ENCODE measurements at places on chromosomes 6 and 20.

- no peak for DNase-seq
Measured at GRCh38 chr6:161279677-161280415, 6.0 kb upstream of the AGPAT4 start.

GRCh38 chr20:34970846-34971560 lies 15.3 kb downstream of the MYH7B start:
- no peak for DNase-seq

- DNase-seq: no peak
Measured at GRCh38 chr6:117976030-117976651, 69.1 kb downstream of the SLC35F1 start.

DNA sequence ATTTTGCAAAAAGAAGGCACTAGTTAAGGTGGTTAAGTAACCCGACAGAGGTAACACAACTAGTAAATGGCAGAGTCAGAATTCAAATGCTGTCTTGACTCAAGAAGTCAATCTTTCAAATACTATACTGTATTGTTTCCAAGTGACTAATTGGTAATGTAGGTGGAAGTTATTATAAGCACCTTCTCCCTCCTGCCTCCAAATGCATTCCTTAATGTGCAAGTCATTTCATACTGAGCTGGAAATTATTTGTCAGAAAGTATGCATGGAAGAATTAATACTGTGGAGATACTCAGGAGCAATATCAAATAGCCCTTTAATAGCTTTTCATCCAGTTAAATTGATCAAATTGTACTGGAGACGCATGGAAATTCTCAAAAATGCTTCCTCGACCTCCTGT lies 579.1 kb downstream of the DOK5 start:
- DNase-seq: no peak

- DNase-seq: no peak
Measured at GRCh38 chr6:31379850-31380249, 22.9 kb upstream of the HLA-B start.

GRCh38 chr20:20897922-20898321 lies 185.5 kb upstream of the RALGAPA2 start:
- no peak for DNase-seq

DNA sequence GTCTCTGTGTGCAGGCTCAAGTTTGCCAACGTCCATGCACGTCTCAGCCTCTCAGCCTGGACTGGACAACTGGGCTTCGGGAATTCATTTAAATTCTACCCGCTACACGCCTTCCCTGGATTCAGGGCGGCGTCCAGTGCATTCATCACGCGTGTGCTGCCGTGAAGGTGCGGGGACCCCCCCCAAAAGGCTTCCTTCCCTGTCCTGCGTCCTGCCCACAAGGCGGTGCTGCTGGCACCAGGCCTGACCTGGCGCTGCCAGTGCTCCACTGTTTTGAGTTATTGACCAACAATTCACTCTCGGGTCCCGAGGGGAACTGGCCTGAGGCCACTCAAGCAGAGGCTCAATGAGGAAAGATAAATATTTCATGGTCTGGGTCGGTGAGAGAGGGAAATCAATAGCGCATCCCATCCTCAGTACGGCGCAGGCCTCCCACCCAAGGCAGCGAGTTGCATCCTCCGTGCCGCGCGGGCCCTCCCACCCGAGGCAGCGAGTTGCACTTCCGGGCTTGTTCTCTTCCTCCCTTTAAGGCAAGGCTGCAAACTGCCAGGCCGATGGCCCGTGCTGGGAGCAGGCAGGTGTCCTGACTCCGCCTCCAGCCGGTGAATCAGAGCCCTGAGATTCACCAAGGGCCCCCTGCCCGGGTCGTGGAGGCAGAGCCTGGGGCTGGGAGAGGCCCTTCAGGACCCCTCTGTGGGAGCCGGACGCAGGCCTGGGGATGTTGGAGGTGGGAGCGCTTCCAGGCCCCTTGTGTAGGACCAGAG lies 22.8 kb upstream of the BHLHE23 start:
- DNase-seq: no peak

GRCh38 chr6:29834564-29835436 lies 7.2 kb downstream of the HLA-G start:
- DNase-seq: peak; percentile 72

- no peak for DNase-seq
Measured at GRCh38 chr20:9160757-9161156, 91.9 kb downstream of the PLCB4 start.

DNA sequence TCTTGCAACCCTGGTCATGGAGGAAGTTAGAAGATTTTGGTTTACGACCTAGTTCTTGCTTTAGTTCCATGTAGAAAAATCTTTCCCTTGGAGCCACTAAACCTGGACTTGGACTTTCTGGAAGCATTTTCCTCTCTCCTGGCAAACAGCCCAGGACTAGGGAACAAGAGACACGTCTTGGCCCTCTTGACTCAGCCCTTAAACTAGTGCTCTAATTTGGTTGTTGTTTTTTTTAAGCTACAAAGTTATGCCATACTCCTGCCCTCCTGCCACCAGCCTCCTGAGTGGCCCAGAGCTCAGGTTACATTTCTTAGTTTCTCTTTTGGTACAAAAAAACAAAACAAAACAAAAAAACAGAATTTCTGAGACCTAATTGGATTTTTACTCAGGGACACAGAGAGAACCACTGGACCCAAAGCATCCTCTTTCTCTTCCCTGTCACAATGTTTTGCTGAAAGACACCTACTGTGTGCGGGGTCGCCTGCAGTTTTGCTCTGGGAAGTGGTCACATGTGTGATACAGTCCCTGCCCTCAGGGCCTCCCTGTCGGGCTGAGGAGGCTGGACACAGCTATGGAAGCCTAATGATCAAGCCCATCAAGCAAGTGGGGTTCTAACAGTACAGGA lies 32.3 kb upstream of the SCUBE3 start:
- DNase-seq: no peak

GRCh38 chr6:5728351-5729079 lies 278.2 kb downstream of the NRN1 start:
- DNase-seq: no peak

GRCh38 chr6:159941286-159942113 lies 27.4 kb upstream of the IGF2R start:
- DNase-seq: no peak

- DNase-seq: no peak
Measured at GRCh38 chr20:14915356-14915755, 577.9 kb upstream of the FLRT3 start.

GRCh38 chr20:61157301-61157700 lies 94.8 kb upstream of the CDH4 start:
- DNase-seq: no peak

GRCh38 chr20:45823949-45824835 lies 2.9 kb downstream of the TNNC2 start:
- peak; percentile 76 for DNase-seq

GRCh38 chr6:141401851-141402250 lies 730.9 kb upstream of the GJE1 start:
- no peak for DNase-seq

- DNase-seq: no peak
Measured at GRCh38 chr6:142357879-142358278, 56.1 kb downstream of the ADGRG6 start.

DNA sequence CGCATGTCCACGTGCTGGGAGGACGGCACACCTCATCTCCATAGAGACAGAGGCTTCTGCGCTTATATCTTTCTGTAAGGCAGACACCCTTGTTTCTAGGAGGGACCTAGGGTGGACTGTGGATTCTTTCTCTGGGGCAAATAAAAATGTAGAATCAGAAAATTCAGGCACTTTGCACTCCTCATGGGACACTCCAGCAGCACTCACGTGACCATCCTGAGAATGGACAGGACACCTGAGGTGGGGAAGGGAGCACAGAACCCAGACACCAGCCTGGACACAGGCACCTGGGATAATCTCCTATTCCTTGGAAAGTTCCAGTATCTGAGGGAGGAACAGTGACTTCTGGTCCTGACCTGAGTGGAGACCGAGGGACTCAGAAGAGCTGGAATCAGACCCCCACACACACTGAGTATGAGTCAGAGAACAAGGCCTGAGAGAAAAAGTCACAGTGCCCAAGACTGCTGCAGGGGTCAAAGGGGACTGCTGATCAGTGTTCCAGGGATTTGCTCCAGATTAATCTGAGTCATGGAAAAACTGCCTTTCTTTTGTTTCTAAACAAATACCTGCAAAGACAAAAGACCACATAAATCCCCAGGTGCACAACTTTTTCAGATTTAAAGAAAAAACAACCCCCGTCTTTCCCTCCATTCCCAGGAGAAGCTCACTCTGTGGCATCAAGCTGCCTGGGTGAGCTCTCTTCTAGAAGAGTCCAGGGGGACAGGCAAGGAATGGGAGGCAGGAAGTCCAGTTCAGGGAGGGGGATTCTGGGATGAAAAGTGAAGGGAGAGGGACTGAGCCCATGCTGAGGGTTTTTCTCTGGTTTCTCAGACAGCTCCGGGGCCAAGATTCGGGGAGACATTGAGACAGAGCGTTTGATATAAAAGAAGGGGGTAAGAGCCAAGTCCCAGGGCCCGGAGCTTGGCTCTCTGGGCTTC lies 35.6 kb upstream of the MICB start:
- no peak for DNase-seq

- DNase-seq: no peak
Measured at GRCh38 chr20:19519466-19519865, 238.6 kb upstream of the RIN2 start.

DNA sequence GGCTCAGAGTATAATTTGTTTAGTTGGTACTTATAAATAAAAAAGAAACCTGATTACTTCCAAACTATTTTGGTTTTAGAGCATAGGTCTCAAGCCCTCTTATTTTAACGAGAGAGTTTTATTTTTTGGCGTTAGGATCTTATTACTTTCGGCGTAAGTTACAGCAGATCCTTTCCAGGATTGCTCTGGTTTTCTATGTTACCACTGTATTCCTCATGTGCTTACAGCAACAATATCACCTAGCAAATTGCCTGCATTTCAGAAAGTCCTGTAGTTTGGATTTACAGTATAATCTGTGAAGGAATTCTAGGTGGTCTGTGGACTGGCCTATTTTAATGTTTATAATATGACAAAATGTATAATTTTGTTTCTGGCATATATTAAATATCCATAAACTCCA lies 54.1 kb downstream of the TRMT11 start:
- DNase-seq: no peak

- no peak for DNase-seq
Measured at GRCh38 chr20:3352202-3352601, 55.3 kb downstream of the DNAAF9 start.

GRCh38 chr6:52305948-52306767 lies 21.6 kb upstream of the MCM3 start:
- no peak for DNase-seq

GRCh38 chr6:12270551-12271230 lies 19.5 kb upstream of the EDN1 start:
- DNase-seq: no peak

- DNase-seq: no peak
Measured at GRCh38 chr20:37543828-37544227, 16.2 kb upstream of the BLCAP start.

- no peak for DNase-seq
Measured at GRCh38 chr6:15553031-15553430, 109.8 kb downstream of the DTNBP1 start.

DNA sequence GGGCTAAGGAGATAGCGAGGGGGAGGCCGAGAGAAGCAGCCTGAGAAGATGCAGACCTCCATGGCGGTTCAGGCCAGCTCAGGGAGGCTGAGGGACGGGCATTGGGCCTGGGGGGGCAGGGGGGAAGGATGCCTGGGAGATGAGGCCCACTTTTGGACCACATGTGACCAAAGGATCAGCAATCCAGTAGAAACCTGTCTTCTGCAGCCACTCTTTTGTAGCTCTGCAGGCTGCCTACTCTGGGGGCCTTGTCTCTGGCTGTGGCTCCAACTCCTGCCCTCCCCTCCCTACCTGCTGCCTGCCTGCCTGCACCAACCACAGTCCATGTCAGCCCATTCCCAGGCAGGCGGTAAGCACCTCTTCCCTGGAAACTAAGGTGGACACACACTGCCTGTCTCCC lies 106.8 kb upstream of the MLN start:
- no peak for DNase-seq

- no peak for DNase-seq
Measured at GRCh38 chr6:72283571-72283970, 338.3 kb upstream of the KCNQ5 start.

DNA sequence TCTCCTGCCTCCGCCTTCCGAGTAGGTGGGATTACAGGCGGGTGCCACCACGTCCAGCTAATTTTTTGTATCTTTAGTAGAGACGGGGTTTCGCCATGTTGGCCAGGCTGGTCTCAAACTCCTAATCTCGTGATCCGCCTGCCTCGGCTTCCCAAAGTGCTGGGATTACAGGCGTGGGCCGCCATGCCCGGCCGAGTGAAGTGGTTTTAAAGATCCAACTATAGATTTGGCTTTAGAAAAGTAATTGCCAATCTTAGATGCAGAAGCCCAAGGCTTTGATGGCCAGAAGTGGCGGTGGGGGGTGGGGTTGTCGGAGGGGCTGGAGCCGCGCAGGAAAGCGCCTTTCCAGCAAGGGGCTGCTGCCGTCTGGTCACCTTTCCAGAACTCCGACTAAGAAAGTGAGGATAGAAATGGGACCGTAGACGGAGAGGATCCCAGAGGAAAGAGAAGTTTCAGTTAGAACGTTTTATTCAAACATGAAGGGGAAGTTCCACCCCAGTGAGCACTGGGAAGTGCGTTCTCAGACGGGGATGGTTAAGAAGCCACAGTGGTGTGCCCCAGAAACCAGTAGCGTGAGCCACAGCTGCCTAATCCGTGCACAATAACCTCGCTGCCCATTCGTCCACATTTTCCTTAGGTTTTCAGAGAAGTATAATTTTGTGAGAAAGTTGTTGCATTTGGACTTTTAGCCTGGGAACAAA lies 69.7 kb downstream of the DLL1 start:
- no peak for DNase-seq

DNA sequence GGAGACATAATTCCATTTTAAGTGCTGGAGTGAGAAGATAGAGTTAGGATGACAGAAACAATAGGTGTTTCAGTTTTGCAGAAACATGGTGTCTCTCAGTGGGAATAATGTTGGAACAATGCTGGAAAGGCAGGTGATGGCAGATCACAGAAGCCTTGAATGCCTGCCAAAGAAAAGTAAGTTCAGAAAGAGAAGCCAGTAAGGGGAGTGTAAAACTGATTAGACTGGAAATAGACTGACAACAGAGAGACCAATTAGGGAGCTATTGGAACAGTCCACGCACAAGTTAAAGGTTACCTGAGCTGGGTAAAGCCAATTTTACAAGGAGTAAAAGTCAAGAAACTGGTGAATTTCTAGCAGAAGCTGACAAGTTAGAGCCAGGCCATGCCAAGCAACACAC lies 142.9 kb downstream of the TFAP2A start:
- no peak for DNase-seq

GRCh38 chr6:36745836-36746235 lies 48.2 kb downstream of the RAB44 start:
- DNase-seq: no peak

- no peak for DNase-seq
Measured at GRCh38 chr6:135310291-135310690, 129.2 kb downstream of the MYB start.

DNA sequence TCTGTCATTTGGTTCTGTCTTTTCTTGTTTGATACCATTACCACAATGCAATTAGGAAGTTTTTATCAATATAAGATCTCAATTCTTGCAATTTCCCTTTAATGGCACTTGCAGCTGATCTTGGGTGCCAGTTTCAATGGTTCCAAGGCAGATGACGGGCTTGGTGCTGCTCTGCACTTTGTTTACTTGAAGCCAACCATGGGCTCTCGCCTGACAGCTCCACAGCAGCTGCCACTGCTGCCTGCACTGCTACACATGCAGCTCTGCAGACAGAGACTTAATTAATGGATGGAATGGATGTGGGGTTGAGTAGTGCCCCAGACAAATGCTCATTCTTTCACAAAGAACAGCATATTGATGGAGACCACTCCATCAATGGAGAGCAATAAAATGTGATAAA lies 1024.3 kb upstream of the EPHA7 start:
- DNase-seq: no peak

- no peak for DNase-seq
Measured at GRCh38 chr6:88381289-88381642, 215.1 kb upstream of the CNR1 start.

- DNase-seq: no peak
Measured at GRCh38 chr6:115668211-115668610, 392.5 kb downstream of the FRK start.
